CD8-positive, alpha-beta memory T cell (primary cell): ENCODE measurements at places on chromosomes 2 and 18.

GRCh38 chr18:39911716-39912115 lies 2043.3 kb upstream of the PIK3C3 start:
- DNase-seq: no peak

DNA sequence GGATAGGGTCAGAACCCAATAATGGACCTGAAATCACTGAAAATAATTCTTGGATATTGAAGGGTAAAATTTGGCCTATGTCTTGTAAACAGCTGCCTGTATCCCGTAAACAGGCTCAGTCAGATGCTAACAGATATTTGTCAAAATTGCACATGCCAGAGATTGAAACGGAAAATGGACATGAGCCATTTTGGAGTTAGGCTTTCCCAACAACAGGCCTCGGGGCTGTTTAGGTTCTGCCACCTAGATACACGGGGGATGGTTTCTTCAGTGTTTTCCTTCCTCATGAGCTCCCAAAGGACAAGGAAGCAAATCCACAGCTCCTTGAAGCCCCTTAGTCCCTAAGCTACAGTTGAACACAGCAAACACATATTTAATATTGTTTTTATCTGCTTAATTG lies 204.2 kb upstream of the FOSL2 start:
- DNase-seq: no peak

GRCh38 chr2:144942516-144943256 lies 422.8 kb upstream of the ZEB2 start:
- no peak for DNase-seq

- no peak for DNase-seq
These were observed 418.2 kb upstream of the ZEB2 start for GRCh38 chr2:144937910-144938709.

GRCh38 chr18:23716516-23716915 lies 27.3 kb downstream of the LAMA3 start:
- no peak for DNase-seq
